ENCODE measurements at places on chromosomes 16 and 17. TPM values are rescaled to one million over a fixed set of nuclear protein-coding genes. Genes with fewer than 3 reads are reported as not detected.

PPP1R1B gene
- 201 TPM for polyA plus RNA-seq

CFAP119 gene
- 21.4 TPM for polyA plus RNA-seq

PSMB10 gene
- polyA plus RNA-seq: 195 TPM

MYH1 gene
- polyA plus RNA-seq: 0.04 TPM

NPIPB13 gene
- polyA plus RNA-seq: 6.9 TPM

INTS2 gene
- 1.7 TPM for polyA plus RNA-seq

RNF167 gene
- polyA plus RNA-seq: 118 TPM

TSEN54 gene
- polyA plus RNA-seq: 105 TPM

ABCA10 gene
- 18.5 TPM for polyA plus RNA-seq

DNA sequence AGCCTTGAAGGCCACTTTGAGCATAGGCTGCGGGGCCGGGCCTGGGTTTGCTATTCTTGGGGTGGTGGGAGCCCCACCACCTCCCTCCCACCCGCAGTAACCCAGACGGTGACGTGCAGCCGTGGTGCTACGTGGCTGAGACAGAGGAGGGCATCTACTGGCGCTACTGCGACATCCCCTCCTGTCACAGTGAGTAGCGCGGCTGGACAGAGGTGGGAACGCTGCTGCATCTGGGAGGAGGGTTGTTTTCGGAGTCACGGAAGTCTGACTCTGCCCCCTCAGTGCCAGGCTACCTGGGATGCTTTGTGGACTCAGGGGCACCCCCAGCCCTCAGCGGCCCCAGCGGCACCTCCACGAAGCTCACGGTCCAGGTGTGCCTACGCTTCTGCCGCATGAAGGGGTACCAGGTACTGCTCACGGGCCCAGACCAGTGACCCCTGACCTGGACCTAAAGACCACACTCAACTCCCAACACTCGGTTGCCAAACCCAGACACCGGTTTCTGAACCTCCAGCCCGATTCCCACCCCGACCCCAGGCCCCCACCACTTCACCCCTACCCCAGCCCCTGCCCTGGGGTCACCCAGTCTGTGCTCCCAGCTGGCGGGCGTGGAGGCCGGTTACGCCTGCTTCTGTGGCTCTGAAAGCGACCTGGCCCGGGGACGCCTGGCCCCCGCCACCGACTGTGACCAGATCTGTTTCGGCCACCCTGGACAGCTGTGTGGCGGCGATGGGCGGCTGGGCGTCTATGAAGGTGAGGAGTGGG is 2.1 kb downstream of the KREMEN2 start:
- H3K27ac ChIP-seq: no peak overlapping the region
- no peaks in the 10 kb centered on the region for H3K36me3 ChIP-seq
- H3K4me3 ChIP-seq: peak overlapping the region; percentile 35
- peaks cover 8% of the 10 kb centered on the region for H3K4me1 ChIP-seq

DNA sequence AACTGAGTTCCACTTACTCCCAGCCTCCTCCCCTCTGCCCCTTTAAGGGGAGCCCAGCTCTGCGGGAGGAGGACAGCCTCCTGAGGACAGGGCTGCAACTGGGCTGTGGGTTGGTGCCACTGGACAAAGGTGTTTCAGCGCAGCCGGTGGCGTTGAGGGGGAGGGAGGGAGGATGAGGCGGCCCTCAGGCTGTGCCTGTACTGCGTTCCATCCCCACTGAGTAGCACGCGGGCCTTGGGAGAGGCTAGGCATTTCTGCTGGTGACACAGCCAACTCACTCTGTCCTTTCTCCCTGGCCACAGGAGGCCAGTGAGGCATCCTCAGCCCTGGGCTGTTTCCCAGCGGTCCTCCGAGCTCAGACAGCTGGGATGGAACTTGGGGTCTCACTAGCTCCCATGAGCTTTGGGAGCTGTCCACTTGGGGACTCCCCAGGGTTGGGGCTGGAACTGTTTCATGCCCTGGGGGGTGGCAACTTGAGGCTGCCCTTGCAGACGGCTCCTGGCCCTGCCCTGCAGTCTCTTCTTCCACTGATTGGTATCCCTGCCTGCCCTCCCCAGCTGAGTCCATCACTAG is 70.5 kb downstream of the MPRIP start:
- H3K27ac ChIP-seq: no peak overlapping the region
- H3K4me3 ChIP-seq: no peak overlapping the region
- DNase-seq: no peak
- peaks cover 33% of the 10 kb centered on the region for H3K4me1 ChIP-seq

- H3K4me1 ChIP-seq: no peaks in the 10 kb centered on the region
- no peak overlapping the region for H3K27ac ChIP-seq
- DNase-seq: no peak
- H3K27me3 ChIP-seq: no peaks in the 10 kb centered on the region
- H3K36me3 ChIP-seq: no peaks in the 10 kb centered on the region
Measured at GRCh38 chr16:14378131-14378551, 251.9 kb downstream of the PARN start.

- no peaks in the 10 kb centered on the region for H3K4me1 ChIP-seq
- no peak overlapping the region for H3K27ac ChIP-seq
- DNase-seq: peak; percentile 7
- H3K4me3 ChIP-seq: no peak overlapping the region
Measured at GRCh38 chr17:18866866-18867813, 9.2 kb downstream of the PRPSAP2 start.

- no peaks in the 10 kb centered on the region for H3K27me3 ChIP-seq
- no peak for DNase-seq
- H3K4me3 ChIP-seq: no peak overlapping the region
- no peak overlapping the region for H3K27ac ChIP-seq
Measured at GRCh38 chr16:63337264-63337663, 1301.0 kb upstream of the CDH8 start.

DNA sequence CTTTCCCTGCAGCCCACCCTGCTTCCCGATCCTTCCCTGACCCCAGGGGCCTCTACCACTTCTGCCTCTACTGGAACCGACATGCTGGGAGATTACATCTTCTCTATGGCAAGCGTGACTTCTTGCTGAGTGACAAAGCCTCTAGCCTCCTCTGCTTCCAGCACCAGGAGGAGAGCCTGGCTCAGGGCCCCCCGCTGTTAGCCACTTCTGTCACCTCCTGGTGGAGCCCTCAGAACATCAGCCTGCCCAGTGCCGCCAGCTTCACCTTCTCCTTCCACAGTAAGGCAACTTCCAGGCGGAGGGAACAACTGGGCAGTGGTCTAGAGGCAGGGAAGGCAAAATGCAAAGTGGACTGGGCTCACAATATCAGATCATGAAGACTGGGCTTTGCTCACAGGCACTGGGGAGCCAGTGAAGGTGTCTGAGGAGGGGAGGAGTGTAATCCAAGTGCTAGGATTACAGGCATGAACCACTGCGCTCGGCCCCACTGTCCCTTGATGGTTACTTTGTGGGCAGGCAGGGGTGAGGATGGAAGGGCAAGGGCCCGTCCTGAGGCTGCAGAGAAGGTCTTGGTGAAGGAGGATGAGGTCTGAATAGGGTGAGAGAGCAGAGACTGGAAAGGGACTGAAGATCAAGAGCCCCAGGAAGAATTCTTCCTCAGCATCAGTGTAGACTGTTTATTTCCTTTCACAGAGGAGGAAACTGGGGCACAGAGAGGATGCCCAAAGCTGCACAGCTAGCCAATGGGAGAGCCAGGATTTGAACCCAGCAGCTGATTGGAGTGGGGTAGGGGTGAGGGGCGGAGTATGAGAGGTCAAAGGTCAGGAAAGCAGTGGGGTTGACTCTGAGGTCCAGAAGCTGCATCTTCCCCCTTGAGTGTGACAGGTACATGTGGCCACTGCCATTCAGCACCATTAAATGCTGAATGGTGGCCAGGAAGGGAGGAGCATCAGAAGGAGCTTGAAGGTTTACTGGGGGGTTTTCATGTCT is 16.5 kb upstream of the ADGRG3 start:
- no peak overlapping the region for H3K4me3 ChIP-seq
- no peaks in the 10 kb centered on the region for H3K4me1 ChIP-seq
- peaks cover 3% of the 10 kb centered on the region for H3K36me3 ChIP-seq
- no peak overlapping the region for H3K27ac ChIP-seq
- no peak for DNase-seq
- H3K27me3 ChIP-seq: no peaks in the 10 kb centered on the region

DNA sequence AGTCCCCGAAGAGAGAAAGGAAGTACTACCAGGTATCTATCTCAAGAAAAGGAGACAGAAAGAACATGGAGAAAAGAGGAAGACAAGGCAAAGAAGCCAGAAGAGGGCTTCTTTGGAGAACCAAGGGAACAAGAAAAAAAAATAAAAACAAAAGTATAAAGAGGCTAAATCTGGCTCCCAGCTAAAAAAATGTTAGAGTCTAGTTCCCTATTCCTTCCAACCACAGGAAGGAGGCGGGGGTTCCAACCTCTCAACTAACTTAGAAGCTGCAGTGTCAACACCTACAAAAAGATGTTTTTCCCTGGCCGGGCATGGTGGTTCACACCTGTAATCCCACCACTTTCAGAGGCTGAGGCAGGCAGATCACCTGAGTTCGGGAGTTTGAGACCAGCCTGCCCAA is 13.4 kb downstream of the UTP6 start:
- peaks cover 72% of the 10 kb centered on the region for H3K36me3 ChIP-seq
- no peak overlapping the region for H3K27ac ChIP-seq
- H3K4me1 ChIP-seq: no peaks in the 10 kb centered on the region
- no peak for DNase-seq
- no peaks in the 10 kb centered on the region for H3K27me3 ChIP-seq

DNA sequence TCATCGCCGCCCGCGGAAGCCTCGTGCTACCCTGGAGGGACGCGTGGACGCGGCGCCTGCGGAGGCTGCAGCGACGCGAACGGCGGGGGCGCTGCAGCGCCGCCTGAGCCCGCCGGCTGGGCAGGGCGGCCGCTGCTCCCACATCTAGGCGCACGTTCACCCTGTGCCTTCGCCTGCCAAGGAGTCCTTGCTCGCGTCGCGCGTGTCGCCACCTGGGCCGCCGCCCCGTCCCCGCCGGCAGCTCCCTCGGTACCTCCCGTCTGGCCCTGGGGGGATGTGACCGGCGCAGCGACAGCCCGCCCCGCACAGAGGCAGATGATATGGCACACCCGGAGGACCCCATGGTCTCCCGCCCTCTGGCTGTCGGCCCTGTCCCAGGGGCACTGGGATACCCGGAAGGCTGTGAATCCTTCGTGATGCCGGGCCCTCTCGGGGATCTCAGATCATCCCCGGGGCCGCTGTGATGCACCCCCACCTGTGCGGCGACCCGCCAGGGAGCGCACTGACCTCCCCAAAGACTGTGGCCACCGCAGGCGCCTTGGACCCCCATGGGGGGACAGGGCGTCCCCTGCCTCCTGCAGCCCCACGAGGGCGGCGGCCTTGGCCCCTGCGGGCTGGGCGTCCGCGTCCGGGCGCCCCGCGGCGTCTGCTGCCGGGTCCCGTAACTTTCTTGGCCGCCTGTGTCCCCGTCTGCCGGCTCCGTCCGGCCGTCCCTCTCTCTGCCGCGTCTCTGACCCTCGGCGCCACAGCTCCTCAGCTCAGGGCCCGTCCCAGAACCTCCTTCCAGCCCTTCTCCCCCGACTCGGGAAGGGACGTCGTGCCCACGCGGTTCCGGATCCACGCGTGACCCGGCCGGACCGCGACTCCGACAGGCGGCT is 689 bp upstream of the TBC1D24 start:
- peaks cover 16% of the 10 kb centered on the region for H3K4me1 ChIP-seq
- H3K27me3 ChIP-seq: peaks cover 5% of the 10 kb centered on the region
- no peaks in the 10 kb centered on the region for H3K36me3 ChIP-seq
- H3K4me3 ChIP-seq: peak overlapping the region; percentile 59
- H3K27ac ChIP-seq: peak overlapping the region; percentile 76

DNA sequence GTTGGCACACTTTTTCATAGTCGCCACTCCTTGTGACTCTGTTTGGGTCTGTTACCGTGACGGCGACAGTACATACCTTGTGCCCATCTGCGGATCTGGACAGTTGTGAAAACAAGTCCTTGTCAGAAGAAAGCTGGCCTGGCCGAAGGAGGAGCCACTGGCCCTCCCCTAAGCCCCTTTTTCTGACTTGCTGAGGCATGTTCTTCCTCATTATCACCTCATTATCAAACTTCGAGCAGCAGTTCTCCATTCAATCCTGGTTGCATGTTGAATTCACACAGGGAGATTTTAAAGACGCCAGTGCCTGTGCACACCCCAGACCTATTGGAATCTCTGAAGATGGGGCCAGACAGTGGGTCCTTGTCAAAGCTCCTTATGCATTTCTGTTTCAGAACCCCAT is 61.1 kb downstream of the CYLD start:
- H3K4me1 ChIP-seq: no peaks in the 10 kb centered on the region
- no peak for DNase-seq
- H3K36me3 ChIP-seq: peaks cover 5% of the 10 kb centered on the region
- H3K4me3 ChIP-seq: no peak overlapping the region

GRCh38 chr17:63609816-63610573 is 9.3 kb downstream of the TACO1 start:
- H3K4me1 ChIP-seq: no peaks in the 10 kb centered on the region
- H3K27me3 ChIP-seq: no peaks in the 10 kb centered on the region
- no peak for DNase-seq

DNA sequence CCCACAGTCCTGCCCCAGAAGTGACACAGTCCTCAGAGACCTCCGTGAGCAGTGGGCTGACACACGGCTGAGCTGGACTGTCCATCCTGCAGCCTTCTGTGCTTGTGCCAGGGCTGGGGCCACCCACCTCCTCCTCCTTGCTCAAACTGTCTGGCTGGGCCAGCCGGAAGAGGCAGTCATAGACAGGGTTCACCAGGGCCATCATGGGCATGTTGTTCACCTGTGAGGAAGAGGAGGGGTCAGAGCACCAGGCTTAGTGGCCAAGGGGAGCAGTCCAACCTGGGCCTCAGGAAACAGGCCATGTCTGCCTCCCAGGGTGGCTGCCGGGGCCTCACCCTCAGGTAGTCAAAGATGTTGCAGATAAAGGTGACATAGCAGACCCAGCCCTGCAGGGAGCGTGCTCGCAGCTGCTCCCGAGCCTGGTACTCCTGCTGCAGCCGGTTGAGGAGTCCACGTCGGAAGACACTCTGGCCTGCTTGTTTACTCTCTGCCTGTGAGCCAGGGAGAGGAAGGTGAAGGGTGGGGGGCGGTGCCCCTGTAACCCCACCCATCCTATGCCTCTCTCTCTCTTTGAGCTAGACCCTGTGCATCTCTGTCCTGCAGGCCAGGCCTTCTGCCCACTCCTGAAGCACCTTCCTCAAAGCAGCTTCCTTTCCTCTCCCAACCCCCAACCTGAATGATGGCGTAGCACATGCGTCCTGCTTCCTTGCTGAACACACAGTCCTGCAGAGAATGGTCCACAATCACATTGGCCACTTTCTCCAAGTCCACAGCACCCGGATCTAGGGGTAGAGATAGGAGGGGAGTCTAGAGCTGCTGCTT is 3.4 kb downstream of the MIF4GD start:
- H3K27ac ChIP-seq: no peak overlapping the region
- H3K4me1 ChIP-seq: peaks cover 4% of the 10 kb centered on the region
- peaks cover 3% of the 10 kb centered on the region for H3K36me3 ChIP-seq
- no peaks in the 10 kb centered on the region for H3K27me3 ChIP-seq

DNA sequence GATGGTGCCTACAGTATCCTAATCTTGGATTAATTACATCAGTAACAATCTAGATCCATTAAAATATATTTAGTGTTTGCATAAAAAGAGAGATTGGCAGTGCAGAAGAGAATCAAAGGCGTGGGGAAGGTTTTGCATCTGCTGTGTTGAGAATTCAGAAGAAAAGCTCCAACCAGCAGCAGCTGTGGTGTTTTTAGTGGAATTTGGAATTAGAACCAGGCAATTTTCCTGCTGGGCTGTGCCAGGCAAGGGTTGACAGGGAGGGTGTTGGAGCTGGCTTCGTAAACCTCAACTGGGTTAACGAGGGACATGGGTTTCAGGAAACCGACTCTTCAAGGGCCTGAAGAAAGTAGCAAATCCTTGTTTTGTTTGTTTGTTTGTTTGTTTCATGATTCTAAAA is 107.8 kb upstream of the WSCD1 start:
- peaks cover 3% of the 10 kb centered on the region for H3K27me3 ChIP-seq
- no peak overlapping the region for H3K27ac ChIP-seq
- no peak for DNase-seq
- H3K4me3 ChIP-seq: no peak overlapping the region
- H3K4me1 ChIP-seq: no peaks in the 10 kb centered on the region
- no peaks in the 10 kb centered on the region for H3K36me3 ChIP-seq

GRCh38 chr17:19686400-19687090 is 29.8 kb downstream of the SLC47A2 start:
- H3K27ac ChIP-seq: no peak overlapping the region
- no peaks in the 10 kb centered on the region for H3K36me3 ChIP-seq
- no peaks in the 10 kb centered on the region for H3K4me1 ChIP-seq
- no peak for DNase-seq

Data from pancreas (tissue), 10 donors.